ENCODE measurements at places on chromosomes 13 and 19.

DNA sequence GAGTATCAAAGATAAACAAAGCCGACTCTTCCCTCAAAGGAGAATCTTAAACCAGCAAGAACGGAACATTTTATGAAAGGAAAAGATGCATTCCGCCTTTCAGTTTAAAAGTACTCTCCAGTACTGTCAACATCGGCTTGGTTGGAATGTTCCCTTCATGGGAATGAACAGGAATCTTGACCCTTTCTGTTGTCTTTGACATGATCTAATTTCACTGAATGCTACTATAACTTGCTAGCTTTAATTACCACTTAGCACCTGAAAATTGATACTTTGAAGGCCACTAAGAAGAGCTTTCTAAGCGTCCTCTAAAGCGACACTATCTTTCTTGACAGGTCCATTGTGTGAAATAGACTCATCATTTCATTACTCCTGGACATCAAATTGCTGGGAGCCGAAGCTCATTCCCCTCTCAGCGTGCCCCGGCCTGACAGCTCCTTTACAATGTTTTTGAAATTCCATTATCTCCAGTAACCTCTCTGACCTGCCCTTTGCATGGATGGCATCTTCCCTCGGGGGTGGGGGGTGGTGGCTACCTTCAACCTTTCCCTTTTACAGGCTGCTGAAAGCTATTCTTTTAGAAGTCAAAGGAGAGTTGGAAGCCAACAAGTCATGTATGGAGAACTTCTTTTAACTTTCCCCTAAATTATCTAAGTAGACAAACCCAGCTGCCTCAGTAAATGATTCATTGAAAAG, 67.9 kb downstream of the EFNB2 start:
- no peak for DNase-seq

DNA sequence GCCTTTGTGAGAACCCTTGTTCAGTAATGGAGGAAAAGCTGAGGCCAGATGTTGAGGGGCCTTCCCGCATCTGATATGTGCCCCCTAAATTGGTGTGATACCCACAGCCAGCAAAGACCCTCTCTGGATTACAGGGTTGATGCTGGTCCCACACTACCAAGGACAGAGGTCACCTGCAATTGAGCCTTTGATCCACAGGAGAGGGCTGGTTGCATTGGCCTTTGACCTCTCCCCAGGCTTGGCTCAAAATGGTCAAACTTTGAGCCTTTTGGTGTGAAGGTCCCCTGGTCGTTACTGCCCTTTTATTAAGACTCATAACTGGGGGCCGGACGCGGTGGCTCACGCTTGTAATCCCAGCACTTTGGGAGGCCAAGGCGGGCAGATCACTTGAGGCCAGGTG, 8.4 kb upstream of the MRPL4 start:
- no peak for DNase-seq

DNA sequence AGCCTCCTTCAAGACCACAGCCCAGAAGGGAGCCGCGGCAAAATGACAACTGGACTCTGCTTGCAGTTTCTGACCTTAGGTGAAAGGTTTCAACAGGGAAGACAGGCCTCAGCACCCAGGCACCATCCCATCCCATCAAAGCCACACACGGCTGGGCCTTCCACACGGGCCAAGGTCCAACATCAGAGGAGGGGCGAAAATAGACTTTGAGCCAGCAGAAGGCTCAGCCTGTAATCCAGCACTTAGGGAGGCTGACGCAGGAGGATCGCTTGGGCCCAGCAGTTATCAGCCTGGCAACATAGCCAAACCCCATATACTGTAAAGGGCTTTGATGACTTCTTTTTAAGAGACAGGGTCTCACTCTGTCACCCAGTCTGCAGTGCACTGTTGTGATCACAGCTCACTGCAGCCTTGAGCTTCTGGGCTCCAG, 26.8 kb upstream of the TINCR start:
- DNase-seq = no peak

- peak; percentile 39 for DNase-seq
Observed at GRCh38 chr19:43534816-43535761, 2.1 kb downstream of the ZNF575 start.
